AG04450 (cell line): ENCODE measurements at places on chromosomes 4 and X. TPM values are rescaled to one million over a fixed set of nuclear protein-coding genes. Genes with fewer than 3 reads are reported as not detected.

The INTS12 gene
- polyA plus RNA-seq, result 34.6 and 41.7 TPM in 2 replicates

The GYPE gene
- 1.6 TPM in 2 replicates for polyA plus RNA-seq

The ZNF711 gene
- polyA plus RNA-seq, result 6.0 and 9.3 TPM in 2 replicates

DNA sequence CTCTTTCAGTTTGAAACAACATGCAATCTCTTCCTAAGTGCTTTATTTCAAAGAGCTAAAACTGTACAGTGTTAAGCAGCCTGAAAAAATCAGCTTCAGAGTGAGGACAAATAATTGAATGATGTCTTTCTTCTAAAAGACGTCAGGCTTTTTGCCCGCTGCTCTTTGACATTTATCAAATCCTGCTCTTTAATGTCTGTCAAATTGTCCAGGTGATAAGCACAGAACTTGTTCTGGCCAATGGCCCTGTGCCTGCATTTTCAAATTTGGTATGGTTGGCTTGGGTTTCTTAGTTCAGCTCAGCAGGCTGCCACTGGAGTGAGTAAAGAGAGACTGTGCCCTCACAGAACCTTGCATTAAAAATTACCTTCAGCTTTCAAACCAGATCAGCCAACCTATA, 712.9 kb upstream of the LCORL start:
- no peak for DNase-seq

GRCh38 chr4:3291969-3292570, 751 bp upstream of the RGS12 start:
- no peak for DNase-seq

GRCh38 chrX:140949233-140949632, 53.2 kb upstream of the SPANXB1 start:
- no peak for DNase-seq
